ENCODE measurements at places on chromosomes 2 and 18. TPM values are rescaled to one million over a fixed set of nuclear protein-coding genes. Genes with fewer than 3 reads are reported as not detected.

GRCh38 chr2:10482913-10483312, 34.8 kb upstream of the ODC1 start:
- no peak for DNase-seq

DNA sequence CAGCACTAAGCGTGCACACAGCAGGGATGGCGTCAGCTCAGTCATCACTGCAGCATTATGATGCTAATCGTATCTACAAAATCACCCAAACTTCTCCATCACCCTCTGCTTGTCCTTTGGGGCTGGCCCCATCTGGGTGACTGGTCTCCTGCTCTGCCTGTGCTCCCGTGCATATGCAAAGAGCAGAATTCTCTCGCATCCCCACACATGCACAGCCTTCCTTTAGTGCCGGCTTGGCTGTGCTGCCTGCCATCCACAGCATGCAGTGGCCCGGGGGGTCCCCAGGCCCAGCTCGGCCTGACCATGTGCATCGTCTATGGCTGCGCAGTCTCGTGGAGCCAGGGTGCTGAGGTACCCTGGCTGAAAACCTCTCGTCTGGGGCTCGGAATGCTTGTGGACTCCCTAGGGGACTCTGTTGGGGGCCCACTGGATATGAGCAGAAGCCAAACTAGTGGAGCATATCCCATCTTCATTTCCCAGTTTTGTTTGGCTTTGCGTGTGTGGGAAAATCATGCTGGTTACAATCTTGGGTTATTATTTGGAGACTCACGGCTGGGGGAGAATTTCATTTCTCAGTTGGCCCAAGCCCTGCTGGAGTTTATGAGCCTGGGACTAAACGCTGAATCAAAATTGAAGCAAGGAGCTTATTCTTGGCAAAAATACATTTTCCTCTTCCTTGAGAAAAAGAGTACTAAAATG, 70.9 kb upstream of the HS6ST1 start:
- DNase-seq: no peak

DNA sequence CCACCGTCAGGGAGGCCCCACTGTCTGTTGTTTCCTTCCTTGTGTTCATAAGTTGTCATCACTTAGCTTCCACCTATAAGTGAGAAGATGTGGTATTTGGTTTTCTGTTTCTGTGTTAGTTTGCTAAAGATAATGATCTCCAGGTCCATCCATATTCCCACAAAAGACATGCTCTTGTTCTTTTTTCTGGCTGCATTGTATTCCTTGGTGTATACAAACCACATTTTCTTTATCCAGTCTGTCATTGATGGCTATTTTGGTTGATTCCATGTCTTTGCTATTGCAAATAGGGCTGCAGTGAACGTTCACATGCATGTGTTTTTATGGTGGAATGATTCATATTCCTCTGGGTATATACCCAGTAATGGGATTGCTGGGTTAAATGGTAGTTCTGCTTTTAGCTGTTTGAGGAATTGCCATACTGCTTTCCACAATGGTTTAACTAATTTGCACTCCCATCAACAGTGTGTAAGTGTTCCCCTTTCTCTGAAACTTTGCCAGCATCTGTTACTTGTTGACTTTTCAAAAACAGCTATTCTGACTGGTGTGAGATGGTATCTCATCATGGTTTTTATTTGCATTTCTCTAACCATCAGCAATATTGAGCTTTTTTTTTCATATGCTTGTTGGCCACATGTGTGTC, 156.6 kb upstream of the NOSTRIN start:
- DNase-seq: no peak

- DNase-seq: no peak
These were observed 83.7 kb upstream of the APCDD1 start for GRCh38 chr18:10370716-10371115.

DNA sequence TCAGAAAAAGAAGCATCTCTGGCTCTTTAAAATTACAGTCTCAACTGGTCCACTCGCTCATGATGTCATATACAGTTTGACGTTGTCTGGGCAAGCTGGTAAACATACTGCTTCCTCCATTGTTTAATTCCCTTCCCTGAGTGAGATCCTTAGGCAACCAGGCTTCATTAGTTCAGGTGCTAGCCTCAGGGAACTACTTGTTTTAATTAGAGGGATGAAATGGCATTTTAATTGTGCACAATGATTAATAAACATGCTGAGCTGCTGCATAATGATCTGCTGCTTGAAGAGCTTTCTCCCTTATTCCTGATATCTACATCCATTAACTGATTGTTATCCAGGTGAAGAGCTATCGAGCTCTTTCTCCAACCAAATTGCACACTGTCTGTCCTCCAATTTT, 195.6 kb upstream of the ETAA1 start:
- DNase-seq: no peak

- DNase-seq: no peak
These were observed 23.2 kb downstream of the RNF152 start for GRCh38 chr18:61869636-61870035.

The MAB21L4 gene
- not detected for total RNA-seq

The THOC1 gene
- 58.2 TPM for total RNA-seq
